ENCODE measurements at places on chromosomes 2 and 18.

- DNase-seq: no peak
These were observed 114.4 kb upstream of the TMEM200C start for GRCh38 chr18:6009756-6010155.

DNA sequence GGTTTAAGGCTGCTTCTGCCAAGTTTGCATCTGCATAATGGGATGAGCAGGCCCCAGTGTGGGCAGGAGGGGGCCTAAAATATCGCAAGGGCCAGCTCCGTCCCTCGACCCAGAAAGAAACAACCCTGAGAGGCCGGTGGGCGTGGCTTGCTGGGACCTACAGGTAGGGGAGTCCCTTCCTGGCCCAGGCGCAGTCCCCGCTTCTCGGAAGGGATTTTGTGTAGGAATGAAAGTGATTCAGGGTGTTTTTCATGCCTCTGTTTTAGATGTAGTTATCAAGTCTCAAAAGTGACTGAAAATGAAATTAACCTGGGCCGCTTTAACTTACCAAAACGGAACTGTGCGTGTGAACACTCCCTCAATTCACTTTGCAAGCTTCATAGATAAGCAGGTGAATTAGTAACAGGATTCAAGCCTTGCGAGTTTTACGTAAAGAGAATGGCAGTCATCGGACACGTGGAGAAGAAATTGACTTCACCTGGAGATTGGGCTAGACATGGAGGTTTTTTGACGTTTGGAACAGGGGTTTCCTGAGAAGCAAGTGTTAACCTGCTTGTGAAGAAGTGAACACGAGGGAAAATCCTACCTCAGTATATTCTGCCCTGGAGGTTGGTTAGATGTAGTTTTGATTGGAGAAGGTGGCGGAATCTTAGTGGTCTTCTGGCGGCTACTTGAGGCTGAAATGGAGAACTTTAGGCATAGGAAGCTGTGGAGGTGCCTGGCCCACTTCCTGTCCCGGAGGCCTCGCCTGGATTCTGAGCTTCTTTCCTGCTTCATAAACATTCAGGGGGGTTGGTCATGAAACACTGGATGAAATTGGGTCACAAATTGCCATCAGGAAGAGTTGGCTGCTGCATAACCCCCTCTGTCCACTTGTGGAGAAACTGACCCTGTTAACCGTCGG, 1.7 kb downstream of the NCK2 start:
- peak; percentile 43 for DNase-seq

GRCh38 chr18:34709750-34710441, at the start of gene DTNA:
DTNA (plus strand) TSS chr18:34710298; CDS start chr18:34755977, 45,679 bp downstream.
- peak; percentile 84 for DNase-seq

GRCh38 chr2:196213252-196213980, 42.0 kb upstream of the STK17B start:
- DNase-seq: peak; percentile 23

GRCh38 chr2:68662466-68662865, 19.1 kb downstream of the PROKR1 start:
- peak; percentile 53 for DNase-seq

GRCh38 chr2:47784352-47784851, 1.5 kb downstream of the MSH6 start:
- no peak for DNase-seq

DNA sequence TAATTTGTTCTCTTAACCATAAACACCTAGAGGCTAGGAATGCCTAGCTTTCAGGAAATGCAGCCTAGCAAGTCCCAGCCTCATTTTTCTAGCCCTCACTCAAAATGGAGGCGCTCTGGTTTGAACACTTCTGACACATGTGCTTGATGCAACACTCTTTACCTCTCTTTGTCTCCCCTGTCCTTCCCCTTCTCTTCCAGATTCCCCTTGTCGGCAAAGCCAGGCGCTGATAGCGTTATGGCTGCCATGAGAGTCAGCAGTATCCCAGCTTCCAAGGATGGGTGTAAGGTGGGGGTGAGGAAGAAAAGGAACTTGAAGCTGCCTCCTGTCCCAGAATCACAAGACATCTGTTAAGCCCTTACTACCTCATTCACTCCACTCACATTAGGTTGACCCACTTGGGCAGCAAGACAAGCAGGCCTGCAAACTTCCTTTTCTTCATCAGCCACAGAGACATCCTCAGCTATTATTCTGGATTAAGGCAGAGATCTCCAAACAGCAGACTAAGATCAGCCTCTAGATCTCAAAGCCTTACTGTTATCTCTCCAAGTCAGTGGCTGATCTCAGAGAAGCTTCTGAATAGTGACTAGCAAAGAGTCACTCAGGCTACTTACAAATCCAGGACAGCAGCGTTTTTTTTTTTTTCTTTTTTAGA, 1.9 kb upstream of the ST3GAL5 start:
- peak; percentile 22 for DNase-seq

GRCh38 chr2:185219981-185220380, 518.6 kb upstream of the FSIP2 start:
- no peak for DNase-seq

All from suppressor macrophage treated with lipopolysaccharide for 4 hours (primary cell).